ENCODE measurements at places on chromosomes 4 and X.

DNA sequence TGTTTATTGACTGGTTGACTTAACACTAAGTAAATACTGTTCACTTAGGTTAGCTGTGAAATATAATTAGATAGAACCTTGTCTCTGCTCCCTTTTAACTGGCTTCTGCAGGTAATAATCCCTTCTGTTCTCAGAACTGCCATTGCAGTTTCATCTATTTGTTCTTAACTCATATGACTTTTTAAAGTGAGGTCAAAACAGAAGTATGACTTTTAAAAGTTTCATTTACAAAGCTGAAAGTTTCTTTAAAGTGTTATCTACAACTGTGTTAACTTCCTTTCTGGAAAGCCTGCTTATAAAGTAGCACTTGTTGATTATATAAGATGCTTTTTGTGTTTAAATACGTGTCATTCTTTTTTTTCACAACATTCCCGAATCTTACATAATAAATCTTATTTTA, 127.4 kb downstream of the TET2 start:
- no peak for DNase-seq

GRCh38 chrX:53695946-53696549, 9.5 kb upstream of the HUWE1 start:
- DNase-seq, result no peak

DNA sequence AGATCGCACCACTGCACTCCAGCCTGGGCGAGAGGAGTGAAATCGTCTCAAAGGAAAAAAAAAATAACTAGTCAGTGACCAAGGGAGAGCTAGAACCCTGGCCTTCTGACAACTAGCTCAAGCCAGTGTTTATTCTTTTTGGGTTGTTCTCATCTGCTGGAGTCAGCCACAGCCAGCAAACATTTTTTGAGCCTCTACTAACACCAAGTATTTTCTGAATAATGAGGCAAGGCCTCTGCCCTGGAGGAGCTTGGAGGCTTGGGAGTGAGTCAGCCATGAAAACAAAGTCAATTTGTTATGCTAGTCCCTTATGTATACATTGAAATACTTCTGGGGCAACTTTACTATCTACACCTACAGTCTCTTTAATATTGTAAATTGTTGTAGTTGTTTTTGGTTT, 46.5 kb downstream of the TMA16 start:
- DNase-seq, result peak; percentile 86

GRCh38 chrX:107029752-107030151, 29.7 kb upstream of the MORC4 start:
- DNase-seq, result no peak

GRCh38 chr4:73608689-73609594, 11.3 kb downstream of the RASSF6 start:
- DNase-seq, result peak; percentile 69

DNA sequence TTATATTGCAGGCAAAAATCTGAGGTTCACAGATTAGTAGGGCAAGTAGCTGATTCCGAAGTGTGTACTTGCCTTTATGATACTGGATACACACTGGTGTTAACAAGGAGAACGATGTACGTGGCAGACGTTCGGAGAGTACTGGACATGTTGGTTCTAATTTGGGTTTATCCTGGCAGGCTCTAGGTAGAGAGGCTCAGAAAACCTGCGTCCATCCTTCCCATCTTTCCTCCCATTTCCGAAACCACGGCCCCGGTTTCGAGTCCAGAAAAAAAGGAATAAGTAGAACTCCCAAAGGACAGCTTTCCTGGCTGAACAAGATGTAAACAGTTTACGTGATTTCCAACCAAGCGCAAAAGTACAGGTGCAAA, 351 bp upstream of the SLC30A9 start:
- no peak for DNase-seq

- peak; percentile 60 for DNase-seq
These were observed 16.6 kb downstream of the GPKOW start for GRCh38 chrX:49106930-49107329.
